Sciatic nerve (tissue), 2 donors: ENCODE measurements at places on chromosomes 7 and 10.

- no peak for DNase-seq
Measured at GRCh38 chr10:79505829-79506228, 6.5 kb upstream of the EIF5AL1 start.

DNA sequence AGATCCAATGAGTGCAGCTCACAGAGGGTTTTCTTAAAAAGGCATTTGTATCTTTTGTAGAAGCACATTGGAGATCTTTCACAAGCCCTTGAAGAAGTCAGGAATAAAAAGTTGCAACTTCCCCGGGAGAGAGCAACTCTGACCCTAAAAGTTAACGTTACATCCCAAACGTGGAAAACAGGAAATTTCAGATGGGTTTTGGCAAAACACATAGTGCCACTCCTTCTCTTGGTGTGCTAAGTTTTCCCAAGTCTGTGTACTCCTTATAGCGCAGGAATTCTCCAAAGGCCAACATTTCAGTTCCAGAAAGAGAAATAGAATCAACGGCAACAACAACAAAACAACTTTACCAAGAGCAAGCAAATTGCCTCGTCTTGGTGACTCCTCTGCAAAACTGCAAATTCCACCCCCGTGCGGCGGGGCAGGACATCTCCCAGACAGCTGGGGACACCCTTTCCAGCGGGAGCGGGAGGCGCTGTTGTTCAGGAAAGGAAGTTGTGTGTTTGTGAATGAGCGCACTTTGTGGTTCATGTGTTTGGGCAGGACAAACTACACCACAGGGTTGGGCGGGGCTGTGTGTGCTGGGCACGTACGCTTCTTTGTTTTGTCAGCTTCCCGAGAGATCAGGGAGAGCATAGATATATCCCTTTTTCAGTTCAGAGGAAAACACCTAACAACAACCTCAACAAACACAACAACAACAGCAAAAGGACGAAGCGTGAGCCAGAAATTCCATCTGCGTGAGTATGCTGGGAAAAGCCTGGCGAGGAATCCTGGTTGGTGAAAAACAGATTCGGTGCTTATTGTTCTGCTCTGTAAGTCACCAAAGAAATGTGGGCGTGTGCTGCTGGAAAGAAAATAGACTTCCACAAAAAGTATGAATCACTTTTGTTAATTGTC is 294.7 kb upstream of the PITRM1 start:
- peak; percentile 89 for DNase-seq

GRCh38 chr10:16853201-16853600 is 36.0 kb upstream of the RSU1 start:
- DNase-seq, result no peak

DNA sequence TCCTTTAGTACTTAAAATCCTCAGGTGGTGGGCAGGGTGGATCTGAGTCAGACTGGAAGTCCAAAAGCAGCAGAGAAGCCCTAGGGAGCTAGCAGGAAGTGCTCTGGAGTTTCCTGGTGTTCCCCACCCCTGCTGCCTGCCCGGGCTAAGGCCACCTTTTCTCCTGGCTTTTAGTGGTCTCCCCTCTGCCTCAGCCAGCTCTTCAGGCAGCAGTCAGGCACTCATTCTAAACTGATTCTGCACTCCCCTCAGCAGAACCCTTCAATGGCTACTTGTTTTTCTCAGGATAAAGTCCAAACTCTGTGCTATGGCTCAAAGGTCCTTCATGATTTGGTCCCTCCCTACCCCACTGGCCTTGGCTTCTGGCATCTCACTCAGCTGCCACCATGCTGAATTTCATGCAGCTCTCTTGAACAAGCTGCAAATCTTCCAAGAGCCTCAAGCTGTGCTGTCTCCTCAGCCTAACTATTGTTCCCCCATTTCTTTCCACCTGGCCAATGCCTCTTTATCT is 28.9 kb upstream of the DNMBP start:
- no peak for DNase-seq

DNA sequence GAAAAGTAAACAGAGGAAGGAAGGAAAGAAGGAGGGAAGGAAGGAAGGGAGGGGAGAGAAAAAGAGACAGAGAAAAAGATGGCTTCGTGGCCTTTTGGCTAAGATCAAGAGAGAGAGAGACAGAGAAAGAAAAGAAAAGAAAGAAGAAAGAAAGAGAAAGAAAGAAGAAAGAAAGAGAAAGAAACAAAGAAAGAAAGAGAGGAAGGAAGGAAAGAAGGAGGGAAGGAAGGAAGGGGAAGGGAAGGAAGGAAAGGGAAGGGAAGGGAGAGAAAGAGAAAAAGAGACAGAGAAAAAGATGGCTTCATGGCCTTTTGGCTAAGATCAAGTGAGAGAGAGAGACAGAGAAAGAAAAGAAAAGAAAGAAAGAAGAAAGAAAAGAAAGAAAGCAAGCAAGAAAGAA is 91.4 kb downstream of the PRLHR start:
- DNase-seq, result no peak

- peak; percentile 71 for DNase-seq
Measured at GRCh38 chr7:75599244-75599781, 107.2 kb downstream of the SPDYE5 start.

DNA sequence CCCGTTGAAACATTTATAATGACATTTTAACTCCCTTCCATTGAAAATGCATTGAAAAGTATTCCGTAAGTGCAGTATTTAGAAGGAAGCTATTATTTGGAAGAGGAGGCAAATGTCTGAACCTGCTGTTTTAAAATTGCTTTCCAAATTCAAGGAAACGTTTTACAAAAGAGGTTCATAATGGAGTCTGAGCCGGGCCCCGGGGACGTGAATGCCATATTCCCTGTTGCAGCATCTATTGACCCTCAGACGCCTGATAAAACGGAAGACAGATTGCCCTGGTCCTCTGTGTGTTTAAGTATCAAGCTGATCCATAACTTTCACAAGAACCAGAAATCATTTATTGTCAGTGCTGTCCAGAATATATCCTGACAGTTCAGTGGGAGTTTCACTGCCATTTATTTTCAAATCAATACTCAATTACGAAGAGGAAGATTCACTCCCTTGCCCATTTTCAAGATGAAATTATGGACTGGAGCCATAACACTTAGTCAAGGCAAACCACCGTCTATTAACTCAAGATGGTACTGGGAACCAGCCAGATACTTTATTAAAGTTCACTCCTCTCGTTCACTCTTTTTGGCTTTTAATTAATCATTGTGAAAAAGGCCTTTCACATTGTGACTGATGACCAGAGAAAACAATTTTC is 435.7 kb upstream of the PFKP start:
- DNase-seq, result no peak

GRCh38 chr7:159048656-159049055 is 96.0 kb downstream of the VIPR2 start:
- no peak for DNase-seq

GRCh38 chr10:19874190-19874589 is 58.0 kb downstream of the PLXDC2 start:
- no peak for DNase-seq

DNA sequence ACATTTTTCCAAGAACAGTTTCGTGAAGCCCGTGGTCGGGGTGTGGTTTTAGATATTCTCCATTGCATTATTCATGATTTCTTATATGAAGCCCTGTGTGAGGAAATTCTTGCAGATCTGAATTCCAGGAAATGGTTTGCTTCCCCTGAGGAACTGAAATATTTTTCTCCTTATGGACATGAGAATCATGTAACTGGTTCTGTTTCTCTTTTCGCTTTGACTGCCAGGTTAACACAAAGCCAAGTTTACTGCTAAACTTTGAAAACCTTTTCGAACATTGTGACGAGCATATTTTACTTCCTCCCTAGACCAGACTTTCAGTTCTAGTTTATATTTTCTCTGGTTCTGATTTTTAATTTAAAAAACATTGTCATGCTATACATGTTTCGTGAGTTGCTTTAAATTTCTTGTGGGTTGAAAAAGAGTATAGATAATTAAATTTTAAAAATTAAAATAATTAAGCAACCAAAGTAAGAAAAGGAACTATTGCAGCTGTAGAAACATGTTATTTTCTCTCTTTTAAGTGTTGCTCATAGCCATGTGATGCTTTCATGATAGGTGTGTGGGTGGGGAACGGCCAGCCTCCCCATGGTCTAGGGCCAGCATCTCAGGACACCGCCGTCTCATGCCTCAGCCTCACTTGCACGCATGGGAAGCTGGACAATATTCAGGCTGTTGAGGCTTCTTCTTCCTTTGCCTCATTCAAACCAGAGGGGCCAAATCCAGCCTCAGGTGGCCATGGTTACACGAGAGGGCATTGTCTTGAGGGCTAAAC is 97.1 kb downstream of the CREB5 start:
- no peak for DNase-seq

GRCh38 chr7:87933605-87933952 is 472 bp upstream of the ADAM22 start:
- no peak for DNase-seq

DNA sequence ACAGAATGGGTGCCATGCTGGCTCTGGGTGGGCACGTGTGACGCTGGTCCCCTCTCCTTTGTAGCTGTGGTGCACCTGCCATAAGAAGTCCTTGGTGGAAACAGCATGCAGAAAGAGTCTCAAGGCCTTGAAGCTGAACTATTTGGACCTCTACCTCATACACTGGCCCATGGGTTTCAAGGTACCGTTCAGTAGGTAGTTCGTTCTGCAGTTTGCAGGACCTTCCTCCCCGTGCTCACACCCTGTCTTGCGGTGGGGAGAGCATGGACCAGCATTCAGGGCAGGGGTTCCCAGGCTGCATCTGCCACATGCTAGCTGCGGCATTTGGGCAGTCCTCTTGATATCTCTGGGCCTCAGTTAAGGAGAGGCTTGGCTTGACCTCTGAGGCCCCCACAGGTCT is 7.3 kb downstream of the AKR1E2 start:
- no peak for DNase-seq

GRCh38 chr10:119401671-119402395 is 140.7 kb downstream of the RGS10 start:
- DNase-seq, result peak; percentile 84
